SJSA1 (cell line): ENCODE measurements at places on chromosomes 16 and 17. TPM values are rescaled to one million over a fixed set of nuclear protein-coding genes. Genes with fewer than 3 reads are reported as not detected.

The GSG1L gene
- not detected in 2 replicates for total RNA-seq

DNA sequence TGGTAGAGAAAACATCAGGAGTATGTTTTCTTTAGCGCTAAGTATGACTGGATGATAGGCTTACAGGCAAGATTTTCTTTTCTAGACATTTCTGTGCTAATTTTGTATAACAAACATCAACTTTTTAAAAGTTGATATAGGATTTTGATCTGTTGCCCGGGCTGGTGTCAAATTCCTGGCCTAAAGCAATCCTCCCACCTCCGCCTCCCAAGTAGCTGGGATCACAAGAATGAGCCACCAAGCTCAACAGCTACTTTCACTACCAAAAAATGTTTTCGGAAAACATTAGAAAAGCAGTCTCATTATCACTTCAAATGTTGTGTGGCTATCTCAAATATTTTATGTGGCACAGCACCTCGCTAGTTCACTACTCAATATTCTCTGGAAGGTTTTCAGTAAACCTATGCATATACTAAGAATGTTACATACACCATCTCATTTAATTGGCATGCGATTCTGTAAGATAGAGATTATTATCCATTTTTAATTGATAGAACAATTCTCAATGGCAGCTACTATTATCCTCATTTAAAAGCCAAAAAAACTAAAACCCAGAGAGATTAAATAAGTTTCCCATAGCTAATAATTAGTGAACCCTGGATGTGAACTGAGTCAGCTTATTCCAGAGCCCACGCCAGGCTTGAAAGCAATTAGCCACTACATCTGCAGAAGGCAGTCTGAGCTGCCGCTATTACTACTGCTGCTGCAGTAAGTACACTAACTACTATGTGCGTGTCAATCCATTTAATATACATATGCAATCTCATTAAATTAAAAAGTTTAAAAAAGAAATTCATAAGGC lies 41.7 kb downstream of the CREBBP start:
- no peak for DNase-seq

DNA sequence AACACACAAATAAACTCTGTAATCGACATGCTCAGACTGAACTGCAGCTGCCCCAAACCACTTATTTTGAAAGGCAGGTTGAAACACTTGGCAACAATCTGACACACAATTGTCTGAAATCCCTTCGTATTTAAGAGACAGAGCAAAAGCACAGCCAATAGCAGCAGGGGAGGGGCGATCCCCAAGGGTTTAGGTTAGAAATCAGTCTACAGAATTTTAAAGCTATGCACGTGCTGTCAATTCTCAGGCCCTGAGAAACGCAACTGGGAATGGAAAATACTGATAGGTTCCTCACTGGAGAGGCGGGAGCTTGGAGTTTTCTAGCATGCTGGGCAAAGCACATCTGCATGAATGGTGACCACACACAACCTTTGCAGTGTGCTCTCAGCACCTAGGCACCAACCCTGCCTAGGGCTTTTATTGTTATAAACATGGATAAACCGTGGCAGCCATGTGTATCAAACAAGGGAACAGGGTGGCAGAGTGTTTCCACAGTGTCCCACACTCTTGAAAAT lies 168.0 kb downstream of the AATF start:
- no peak for DNase-seq

The FSCN2 gene
- total RNA-seq: 0.61 and 1.4 TPM in 2 replicates

DNA sequence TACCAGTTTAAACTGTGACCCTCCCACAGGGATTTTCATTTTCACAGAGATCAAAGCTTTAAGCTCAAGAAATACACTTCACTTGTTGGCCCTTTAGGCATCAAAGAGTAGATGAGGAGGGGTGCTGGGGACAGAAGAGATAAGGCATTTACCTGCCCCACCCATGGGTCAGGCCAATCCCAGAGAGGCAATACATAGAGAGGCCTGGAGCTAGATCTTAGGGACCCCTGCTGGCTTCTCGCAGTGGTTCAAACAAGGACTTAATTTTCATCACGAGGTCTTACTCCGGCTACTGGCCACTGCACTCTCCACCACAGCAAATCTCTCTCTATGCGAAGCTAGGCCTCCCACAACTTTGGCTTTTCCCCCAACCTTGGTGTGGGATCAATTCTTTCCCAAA lies 46.6 kb downstream of the NOG start:
- no peak for DNase-seq

- peak; percentile 64 for DNase-seq
Observed at GRCh38 chr16:66512272-66513110, 37.4 kb downstream of the TK2 start.

The MYH8 gene
- total RNA-seq: 0.03 TPM in 1 of 2 replicates, not detected in the other

- no peak for DNase-seq
Observed at GRCh38 chr16:57240851-57241250, 4.2 kb upstream of the ARL2BP start.

DNA sequence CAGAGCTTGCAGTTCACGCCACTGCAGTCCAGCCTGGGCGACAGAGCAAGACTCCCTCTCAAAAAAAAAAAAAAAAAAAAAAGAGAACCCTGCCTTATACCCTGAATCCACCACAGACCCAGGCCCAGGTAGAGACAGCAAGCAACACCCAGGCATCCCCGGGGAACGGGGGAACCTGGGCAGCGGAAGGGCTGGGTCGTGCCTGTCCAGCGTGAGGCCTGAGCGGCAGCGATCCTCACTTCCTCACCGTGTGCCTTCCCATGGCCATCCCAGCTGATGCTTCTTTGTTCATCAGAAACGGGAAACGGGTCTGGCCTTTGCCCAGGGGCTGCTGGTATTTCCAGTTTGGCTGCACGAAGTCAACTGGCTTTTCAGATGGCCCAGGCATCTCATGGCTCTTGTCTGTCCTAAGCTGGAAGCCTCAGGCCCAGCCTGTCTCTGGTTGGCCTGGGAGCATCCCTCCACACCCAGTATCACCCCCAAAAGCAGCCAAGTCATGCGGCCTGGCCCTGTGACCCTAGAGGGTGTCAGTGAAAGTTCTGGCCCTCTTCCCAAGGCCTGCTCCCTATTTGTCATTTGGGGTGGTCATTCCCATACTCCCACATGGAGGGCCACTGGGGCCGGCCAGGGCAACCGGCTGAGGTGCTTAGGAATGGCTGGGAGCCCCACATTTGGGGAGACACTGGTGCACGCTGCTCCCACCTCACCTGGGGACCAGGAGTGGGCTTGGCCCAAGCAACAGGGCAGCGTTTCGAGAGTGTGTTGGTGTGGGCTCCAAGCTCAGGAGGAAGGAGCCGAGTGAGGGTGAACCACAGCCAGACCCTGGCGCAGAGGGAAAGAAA lies 20.1 kb downstream of the FAM83G start:
- DNase-seq: no peak

The SLC9A5 gene
- total RNA-seq: 1.2 and 1.6 TPM in 2 replicates
